ENCODE measurements at places on chromosomes 1 and 21.

- no peak for DNase-seq
Observed at GRCh38 chr21:44006017-44006619, 6.0 kb upstream of the TRAPPC10 start.

DNA sequence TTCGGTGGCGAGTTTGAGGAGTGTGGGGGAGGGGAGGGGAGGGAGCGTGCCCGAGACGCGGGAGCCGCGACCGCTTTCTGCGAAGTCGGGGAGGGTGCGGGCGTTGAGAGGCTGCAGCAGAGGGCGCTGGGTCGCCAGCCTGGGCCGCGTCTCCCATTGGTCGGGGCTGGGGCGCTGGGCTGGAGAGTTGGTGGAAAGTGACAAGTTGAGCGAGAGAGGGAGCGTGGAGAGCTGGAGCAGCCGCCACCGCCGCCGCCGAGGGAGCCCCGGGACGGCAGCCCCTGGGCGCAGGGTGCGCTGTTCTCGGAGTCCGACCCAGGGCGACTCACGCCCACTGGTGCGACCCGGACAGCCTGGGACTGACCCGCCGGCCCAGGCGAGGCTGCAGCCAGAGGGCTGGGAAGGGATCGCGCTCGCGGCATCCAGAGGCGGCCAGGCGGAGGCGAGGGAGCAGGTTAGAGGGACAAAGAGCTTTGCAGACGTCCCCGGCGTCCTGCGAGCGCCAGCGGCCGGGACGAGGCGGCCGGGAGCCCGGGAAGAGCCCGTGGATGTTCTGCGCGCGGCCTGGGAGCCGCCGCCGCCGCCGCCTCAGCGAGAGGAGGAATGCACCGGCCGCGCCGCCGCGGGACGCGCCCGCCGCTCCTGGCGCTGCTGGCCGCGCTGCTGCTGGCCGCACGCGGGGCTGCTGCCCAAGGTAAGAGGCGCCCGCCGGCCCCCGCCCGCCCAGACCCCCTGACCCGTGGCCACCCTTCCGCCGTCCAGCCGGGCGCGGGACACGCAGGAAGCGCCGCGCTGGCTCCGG, at the start of gene ROR1:
ROR1 (plus strand) TSS at position 203 of the 802 bp plus-strand sequence.
- no peak for DNase-seq

DNA sequence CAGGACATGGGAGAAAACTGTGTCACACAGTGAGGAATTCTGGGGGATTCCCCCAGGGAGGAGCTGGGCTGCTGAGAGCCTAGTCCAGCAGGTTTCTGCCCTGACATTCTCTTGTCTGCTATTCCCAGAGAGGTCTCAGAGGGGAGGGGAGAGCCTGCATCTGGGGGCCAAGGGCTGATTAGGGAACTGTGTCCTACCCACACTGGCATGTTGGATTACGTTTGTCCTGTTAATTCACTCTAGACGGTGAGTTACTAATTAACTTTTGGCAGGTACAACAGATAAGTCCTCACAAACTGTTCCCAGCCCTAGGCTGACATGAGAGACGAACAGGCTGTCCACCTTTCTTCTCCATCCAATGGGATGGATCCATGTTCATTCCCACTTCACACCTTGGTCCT, 2.6 kb upstream of the SH3BGRL3 start:
- no peak for DNase-seq

DNA sequence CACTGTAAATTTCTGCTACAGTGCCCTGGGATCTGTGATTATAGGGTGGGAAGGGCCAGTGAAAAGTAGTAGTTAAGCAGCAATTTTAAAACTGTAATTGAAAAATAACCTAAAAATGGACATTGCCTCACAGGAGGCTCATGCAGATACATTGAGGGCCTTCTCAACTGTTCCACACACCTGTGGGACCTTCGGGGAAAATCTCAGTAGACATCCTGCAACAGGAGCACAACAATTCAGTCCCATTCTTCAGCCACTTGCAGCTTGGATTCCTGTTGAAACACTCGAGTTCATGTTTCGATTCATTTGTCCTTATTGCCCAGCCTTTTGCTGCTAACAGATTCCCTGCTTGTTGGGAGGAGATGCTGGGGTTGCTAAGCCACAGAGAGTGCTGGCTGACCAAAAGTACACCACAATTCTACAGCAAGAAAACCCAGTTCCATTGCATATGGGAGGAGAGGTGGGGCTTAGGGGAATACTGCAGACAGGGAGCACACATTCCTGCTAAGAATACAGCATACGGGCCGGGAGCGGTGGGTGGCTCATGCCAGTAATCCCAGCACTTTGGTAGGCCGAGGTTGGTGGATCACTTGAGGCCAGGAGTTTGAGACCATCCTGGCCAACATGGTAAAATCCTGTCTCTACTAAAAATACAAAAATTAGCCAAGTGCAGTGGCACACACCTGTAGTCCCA, 4.5 kb downstream of the TMCC2 start:
- DNase-seq: no peak

- DNase-seq: no peak
Observed at GRCh38 chr1:111733992-111734341, 5.2 kb downstream of the INKA2 start.

DNA sequence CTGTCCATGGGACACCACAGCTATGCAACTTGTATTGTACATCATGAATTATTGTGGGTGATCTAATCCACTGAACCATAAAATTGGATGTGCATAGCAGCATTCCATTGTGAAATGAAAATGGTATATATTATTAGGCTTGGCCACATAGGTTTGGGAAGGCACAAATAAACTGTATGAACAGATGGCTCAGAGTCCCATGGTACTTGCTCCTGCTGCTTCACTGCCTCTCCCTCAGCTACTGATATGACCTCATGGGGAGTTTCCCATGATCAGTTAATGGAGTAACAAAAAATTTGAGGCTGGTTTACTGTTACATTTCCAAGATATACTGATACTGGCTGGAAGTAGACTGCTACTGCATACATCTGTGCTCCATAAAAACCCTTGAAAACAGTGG, 152.7 kb upstream of the NEGR1 start:
- no peak for DNase-seq

DNA sequence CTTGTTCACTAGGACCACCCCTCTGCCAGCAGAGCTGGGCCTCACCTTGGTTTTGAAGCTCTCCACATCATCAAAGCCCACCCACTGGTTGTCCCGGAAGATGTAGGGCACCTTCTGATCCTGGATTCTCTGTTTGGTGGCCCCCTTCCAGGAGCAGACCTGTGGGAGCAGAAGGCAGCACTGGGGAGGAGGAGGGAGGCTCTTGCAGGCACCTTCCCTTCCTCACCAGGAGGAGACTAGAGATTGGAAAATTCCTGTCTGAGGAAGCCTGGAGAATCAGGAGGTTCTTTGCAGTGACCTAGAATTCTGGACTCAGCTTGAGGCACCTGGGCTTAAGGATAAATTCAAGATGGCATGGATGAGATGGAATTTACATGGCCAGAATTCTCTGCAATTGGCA, 10.3 kb downstream of the CHIT1 start:
- no peak for DNase-seq

- DNase-seq: no peak
Observed at GRCh38 chr1:153360592-153361479, 3.2 kb downstream of the S100A9 start.

DNA sequence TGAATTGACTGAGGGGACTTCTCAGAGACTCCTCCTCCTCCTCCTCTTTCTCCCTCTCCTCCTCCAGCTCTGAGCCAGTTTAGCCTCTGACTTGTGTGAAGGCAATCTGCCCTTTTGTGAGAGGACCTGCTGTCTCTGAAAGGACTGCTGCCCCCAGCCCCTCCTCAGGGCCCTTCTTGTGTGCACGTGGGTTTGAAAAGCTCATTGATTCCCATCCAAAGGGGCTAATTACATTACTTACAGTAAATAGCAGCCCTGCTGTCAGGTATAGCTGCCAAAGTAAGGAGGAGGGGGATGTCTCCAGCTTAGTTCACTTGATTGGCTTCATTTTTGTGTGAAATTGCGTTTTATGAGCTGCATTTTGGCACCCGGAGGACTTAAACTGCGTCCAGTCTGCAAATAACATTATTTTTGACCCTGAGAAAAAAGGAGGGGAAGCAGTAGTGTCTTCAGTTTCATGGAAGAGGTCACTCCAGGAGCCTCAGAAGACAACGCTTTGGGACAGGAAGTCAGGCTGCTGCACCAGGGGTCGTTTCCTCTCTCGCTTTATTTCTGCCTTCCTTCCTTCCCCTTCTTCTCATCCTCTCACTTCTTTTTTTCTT, 1.8 kb upstream of the LHX9 start:
- DNase-seq: no peak

- DNase-seq: no peak
Observed at GRCh38 chr21:36890086-36890485, 76.4 kb downstream of the HLCS start.
